CD4-positive, alpha-beta T cell (primary cell): ENCODE measurements at places on chromosomes 11 and 22.

DNA sequence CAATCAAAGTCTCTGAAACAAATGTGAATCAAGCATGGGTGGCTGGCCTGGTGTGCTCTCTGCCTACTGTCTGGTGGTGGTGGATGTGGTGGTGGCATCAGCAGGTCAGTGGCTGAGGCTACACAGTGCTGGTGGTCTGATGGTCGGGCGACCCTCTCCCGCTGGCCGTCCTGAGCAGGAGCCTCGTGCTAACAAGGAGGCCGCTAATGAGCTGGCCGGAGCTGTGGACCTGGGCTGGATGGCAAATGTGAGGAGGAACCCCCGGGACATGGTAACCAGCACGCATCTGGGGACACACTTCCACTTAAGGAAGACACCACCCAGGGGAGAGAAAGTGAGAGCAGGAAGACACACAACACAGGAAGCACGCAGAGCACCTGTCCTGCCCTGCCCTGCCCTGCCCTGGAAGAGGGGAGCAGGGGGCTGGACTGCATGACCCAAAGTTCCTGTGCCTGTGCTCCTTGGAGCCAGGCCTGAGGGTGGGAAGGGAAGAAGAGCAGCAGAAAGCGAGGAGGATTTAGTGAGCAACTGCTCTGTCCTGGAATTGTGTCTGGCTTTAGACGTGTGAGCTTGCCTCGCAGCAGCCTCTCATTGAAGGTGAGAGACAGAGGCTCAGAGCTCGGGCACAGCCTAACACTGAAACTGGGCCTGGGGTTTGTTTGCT is 23.7 kb downstream of the SLC37A2 start:
- DNase-seq: no peak

DNA sequence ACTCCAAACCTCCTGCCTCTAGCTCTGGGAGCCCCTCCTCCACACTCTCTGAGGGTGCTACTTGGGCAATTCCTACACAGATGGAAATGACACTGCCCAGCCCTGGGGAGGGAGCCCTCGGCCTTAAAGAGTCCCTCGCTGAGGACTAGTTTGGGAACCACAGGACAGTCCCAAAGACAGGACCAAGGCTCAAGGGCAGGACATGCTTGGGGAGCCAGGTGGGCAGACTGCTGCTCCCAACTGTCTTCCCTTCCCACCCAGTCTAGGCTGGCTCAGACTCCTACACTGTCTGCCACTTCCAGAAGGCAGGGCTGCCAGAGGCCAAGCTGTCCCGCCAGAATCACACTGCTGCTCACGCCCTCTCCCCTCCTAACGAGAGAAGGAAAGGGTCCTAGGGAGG is 9.8 kb downstream of the ARRB1 start:
- no peak for DNase-seq

GRCh38 chr11:33515347-33515746 is 185.3 kb downstream of the C11orf91 start:
- DNase-seq: no peak

DNA sequence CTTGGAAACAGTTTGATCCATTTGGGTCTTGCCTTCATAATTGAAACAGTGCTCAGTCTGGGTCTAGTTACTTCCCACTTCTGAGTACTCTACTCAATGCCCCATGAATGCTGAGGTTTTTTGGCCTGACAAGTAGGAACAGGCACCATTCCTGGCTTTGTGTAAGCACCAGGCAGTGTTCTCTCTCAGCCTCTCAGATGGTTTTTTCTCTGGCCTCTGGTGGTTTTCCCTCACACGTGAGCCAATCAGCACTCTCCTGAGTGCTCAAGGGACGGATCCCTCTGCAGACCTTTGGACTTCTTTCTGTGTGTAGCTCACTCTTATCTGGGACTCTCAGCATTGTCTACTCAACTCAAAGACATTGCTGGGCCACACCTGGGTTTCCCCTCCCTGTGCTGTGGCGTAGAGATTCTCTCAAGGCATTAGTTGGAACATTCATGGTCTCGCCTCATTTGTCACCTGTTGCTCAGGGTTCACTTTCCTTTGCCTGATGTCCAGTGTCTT is 21.3 kb downstream of the SIK2 start:
- no peak for DNase-seq
